Activated T-cell treated with anti-CD3 and anti-CD28 coated beads for 4 hours (primary cell): ENCODE measurements at places on chromosomes 3 and 15.

DNA sequence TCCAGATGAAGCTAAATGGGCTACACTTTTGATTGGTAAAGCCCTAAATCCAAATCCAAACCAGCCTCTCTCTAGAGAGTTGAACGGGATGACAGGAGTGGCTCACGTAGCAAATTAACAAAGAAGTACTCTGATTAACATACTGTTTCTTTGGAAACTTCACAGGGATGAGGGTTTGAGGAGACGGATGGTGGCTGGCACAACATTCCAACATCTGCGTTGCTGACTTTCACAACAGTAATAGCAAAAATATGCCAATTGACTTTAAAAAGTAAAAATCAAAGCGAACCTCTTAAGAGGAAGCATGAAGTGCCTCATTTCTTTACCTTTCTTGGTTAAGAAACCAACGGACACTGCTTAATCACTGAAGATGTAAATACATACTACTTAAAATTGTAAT is 181.4 kb downstream of the TBL1XR1 start:
- DNase-seq, result no peak

- DNase-seq, result no peak
These were observed 12.6 kb downstream of the PLCL2 start for GRCh38 chr3:16897254-16897926.

DNA sequence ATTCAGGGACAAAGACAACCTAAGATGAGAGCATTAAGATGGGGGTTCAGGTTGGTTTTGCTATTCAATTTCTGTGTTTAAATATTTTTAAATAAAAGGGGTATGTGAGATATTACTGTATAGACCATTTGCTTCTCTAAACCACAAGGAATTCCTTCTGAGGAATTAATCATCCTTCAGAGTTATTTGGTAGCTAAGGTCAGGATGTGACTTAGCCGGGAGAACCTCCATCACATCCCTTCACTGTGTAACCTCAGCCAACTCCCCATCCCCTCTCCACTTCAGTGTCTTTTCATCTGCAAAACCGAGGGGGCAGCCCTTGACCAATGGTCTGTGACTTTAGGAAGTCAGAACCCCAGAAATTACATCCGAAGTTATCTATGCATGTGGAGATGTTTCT is 48.7 kb upstream of the SKOR1 start:
- no peak for DNase-seq

DNA sequence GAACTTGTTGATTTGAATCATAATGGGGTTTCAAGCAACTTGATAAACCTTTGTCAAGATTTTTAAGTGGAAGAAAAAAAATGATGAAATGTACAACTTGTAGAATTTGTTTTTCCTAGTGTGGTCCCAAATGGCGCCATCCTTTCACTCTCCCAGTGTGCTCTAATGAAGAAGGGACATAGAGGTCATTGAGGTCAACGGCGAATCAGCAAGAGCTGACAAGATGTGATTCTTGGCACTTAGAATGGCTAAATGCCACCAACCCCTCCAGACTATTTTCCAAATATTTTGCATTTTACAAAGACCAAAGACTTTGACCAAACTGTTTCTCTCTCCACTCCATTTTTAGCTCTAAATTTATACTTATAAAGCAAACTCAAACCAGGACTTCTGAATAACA is 320.2 kb upstream of the MME start:
- no peak for DNase-seq

DNA sequence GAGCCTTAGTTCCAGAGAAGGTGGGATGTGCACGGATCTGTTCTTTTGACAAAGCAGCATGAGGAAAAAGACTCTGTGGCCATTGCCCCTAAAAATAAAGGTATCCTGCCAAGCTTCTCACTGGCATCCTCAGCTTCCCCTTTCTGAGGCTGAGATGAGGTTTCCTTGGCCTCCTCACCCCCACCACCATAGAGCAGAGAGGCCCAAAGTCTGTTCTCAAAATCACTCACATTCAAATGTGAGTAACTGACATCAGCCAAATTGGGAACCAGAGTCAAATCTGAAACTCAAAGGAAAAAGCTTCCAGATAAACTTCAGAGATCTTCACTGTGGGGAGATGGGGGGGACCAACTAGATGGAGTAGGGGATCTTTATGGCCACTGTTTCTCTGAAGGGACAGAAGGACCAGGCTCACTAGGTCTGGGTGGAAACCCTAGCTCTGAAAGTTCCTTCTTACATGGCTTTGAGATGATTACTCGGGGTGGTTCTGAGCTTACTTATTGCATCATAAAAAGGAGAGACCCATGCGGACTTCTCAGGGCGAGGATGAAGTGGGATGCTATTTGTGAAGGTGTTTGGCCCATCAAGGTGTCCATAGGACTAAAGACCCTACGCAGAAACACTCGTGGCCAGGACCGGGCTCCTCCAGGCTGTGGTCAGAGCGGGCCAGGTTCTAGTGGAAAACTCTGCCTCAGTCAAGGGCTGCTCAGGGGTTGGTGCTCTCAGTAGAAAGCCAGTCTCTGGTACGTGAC is 61.5 kb upstream of the MEF2A start:
- no peak for DNase-seq

- DNase-seq, result peak; percentile 82
These were observed 4.2 kb downstream of the SEMA3B start for GRCh38 chr3:50272911-50273688.

DNA sequence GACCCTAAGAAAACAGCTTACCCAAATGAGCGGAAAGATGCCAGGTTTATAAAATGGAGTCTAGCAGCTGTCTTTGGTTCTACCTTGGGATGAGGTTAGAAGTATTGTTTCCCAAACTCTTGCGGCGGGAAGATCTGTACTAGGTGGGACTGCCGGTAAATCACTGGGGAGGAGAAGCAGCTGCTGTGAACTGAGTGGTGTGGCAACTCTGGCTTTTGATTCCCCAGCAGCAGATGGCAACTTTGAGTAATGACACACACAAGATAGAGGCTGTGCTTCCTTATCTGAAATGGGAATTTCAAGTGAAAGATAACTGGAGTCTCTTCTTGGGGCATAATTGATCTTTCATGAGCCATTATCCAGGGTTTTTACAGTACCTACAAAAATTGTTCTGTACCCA is 184.9 kb downstream of the ATG7 start:
- no peak for DNase-seq

- DNase-seq, result no peak
These were observed 36.0 kb upstream of the MBNL1 start for GRCh38 chr3:152232679-152233078.

- DNase-seq, result no peak
These were observed 211.7 kb downstream of the ZIC1 start for GRCh38 chr3:147620906-147621305.

DNA sequence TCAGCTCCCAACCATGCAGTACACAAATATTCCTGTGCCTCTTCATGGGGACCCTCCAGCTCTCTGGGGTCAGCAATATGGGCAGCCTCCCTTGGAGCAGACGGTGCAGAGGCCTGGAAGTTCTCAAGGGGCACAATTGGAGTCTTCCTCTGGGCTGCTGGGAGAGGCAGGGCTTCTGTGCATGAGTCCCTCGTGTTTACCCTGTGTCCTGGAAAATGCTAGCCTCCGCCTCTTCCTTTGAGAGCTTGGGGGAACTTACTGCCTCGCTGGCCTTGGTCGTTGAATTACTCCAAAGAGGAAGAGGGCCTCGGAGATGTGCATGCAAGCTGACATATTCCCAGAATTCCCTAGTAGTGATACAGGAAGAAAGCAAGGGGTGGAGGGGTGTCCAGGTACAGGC is 284.4 kb upstream of the IGF1R start:
- DNase-seq, result no peak

GRCh38 chr3:14489641-14490040 is 50.5 kb downstream of the GRIP2 start:
- DNase-seq, result no peak

DNA sequence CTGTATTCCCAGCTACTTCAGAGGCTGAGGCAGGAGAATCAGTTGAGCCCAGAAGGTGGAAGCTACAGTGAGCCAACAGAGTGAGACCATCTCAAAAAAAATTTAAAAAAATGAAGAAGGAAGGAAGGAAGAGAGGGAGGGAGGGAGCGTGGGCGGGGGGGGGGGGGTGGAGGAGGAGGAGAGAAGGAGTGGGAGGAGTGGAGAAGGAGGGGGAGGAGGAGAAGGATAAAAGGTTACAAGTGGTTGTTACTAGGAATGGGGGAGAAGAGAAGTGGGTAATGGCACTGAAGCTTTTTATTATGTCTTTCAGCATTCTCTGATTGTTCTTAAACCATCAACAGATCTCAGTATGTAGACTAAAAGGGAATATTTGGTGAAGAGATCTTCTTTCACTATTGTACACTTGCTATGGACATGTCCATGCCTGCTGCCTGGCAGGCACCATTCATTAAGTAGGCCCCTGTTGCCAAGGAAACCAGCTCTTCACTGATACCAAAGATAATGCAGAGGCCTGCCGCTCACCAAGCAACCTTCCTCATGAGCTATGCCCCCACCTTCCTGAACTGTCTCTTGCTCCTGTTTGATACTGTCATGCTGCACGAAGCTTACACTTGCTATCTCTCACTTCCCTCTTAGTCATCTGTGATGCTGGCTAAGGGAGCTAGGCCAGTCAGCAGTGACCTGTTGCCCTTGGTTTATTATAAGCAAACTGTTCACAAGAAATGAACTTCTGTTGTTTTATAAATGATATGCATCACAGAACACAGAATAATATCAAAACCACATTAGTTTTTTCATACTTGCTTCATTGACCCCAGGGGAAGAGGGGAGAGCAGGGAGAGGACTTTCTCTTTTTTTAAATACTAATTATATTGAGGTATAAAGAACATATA is 23.1 kb downstream of the EPM2AIP1 start:
- DNase-seq, result no peak

- DNase-seq, result no peak
These were observed 56.6 kb upstream of the ADPGK start for GRCh38 chr15:72840114-72840513.

DNA sequence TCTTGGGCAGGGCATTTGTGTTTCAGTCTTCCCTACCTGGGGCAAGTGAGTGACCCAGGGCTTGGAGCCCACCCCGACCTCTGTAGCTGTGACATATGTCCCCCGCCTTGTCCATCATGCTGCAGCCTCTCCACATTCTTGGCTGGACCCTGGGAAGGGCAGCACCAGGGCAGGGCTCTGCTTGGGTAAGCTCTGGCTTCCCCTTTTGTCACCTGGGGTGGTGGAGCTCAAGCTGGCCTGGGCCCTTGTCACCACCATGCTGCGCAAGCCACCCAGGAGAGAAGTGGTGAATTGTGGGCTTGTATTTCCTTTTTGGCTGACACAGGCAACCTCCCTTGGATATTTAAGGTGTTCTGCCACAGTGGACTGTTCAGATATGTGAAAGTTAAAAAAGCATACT is 29.3 kb downstream of the SPSB4 start:
- DNase-seq, result no peak

DNA sequence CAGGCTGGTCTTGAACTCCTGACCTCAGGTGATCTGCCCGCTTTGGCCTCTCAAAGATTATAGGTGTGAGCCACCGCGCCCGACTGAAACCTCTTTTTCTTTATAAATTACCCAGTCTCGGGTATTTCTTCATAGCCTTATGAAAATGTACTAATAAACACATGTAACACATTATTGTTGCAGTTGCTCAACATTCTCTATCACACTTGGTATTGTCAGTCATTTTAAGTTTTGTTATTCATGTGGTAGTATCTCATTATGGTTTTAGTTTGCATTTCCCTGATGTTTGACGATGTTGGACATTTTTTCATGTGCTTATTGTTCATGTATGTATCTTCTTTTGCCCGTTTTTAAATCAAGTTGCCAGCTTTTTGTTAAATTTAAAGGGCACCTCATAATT is 109.7 kb downstream of the TCF12 start:
- DNase-seq, result no peak

DNA sequence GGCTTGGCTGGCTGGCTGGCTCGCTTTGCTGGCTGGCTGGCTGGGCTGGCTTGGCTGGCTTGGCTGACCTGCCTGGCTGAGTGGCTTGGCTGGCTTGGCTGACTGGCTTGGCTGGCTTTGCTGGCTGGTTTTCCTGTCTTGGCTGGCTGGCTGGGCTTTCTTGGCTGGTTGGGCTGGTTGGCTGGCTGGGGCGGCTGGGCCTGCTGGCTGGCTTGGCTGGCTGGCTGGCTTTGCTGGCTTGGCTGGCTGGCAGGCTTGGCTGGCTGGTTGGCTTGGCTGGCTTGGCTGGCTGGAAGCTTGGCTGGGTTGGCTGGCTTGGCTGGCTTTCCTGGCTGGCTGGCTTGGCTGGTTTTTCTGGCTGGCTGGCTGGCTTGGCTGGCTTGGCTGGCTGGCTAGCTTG is 435.6 kb downstream of the GOLGA6L6 start:
- no peak for DNase-seq

- no peak for DNase-seq
These were observed 52.4 kb downstream of the POLQ start for GRCh38 chr3:121493431-121493830.

DNA sequence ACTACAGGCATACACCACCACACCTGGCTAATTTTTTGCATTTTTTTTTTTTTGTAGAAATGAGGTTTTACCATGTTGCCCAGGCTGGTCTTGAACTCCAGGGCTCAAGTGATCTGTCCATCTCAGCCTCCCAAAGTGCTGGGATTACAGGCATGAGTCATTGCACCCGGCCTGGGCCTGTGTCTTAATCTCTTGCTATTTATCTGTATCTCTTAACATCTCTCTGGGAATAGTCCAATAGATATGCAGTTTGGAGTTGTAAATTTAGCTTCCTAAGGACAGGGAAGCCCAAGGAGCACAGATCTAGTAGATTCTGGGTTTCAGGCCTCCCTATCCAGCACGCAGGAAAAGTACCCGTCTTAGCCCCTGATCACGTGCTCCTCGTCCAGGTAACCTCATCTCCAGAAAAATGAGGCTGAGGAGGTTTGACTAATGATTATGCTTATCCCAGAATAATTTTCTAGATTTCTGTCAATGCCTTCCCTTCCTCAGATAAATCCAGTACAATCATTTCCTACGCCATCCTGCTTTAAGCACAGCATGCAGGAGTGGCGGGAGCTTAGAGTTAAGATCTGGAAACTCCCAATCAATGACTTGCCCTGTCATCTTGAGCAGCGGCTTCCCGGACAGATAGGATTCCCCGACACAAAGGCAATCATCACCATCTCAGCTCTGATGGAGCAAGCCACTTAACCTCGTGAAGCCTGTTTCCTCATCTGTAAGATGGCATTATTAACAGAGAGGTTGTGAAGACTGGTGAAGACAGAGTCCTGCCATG is 12.3 kb upstream of the CTDSPL start:
- no peak for DNase-seq
